ENCODE measurements at places on chromosomes 11 and 22. TPM values are rescaled to one million over a fixed set of nuclear protein-coding genes. Genes with fewer than 3 reads are reported as not detected.

Gene UQCC3
- 7.7 TPM for total RNA-seq

Gene KRTAP5-11
- not detected for total RNA-seq

- no peak for DNase-seq
Measured at GRCh38 chr11:34468209-34468841, 29.6 kb downstream of the CAT start.

DNA sequence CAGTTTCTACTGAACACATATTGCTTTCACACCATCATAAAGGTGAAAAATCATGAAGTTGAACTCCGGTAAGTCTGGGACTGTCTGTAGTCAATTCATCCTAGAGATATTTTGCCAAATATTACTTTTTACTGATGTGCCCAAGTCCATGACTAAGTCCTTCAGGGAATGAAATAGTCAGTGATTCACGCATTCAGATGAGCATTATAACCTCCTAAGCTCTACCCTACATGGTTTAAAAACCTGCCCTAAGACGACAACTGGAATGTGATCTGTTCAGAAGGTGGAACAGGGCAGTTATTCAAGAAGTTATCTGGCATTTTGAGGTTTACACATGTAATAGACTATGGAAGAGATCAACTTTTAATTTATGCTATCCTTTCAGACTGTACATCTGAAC lies 125.6 kb downstream of the TRPC6 start:
- DNase-seq: no peak

Gene OR8D1
- not detected for total RNA-seq

GRCh38 chr11:72079819-72080325 lies 470 bp downstream of the NUMA1 start:
- no peak for DNase-seq

Gene MRGPRX3
- total RNA-seq: not detected

- no peak for DNase-seq
Measured at GRCh38 chr11:1498262-1498661, 11.7 kb upstream of the MOB2 start.

Gene NAV2
- total RNA-seq: 8.8 TPM

Gene KCNK7
- 0.94 TPM for total RNA-seq

- DNase-seq: no peak
Measured at GRCh38 chr11:83542861-83543260, 256.7 kb upstream of the CCDC90B start.

DNA sequence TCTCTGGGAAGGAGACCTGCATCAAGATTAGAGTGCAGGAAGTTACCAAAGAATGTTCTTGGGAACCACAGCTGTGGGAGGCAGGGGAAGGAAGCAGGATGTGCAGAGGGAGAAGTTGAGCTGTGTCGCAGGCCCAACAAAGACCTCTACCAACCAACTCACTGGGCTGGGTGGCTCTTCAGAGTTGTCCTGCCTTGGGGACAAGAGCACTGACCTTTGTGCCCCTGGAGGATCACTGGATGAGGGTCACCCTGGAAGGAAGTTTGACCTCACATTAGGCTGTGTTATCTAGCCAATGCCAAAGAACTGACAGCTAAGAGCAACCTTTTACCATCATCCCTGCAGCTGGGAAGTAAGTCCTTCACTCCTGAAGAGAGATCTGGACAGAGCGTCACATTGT lies 130.6 kb downstream of the RRAS2 start:
- no peak for DNase-seq

GRCh38 chr11:133197425-133197824 lies 334.9 kb downstream of the OPCML start:
- no peak for DNase-seq

- no peak for DNase-seq
Measured at GRCh38 chr11:11078344-11079086, 220.7 kb upstream of the ZBED5 start.

Gene VPREB1
- not detected for total RNA-seq

DNA sequence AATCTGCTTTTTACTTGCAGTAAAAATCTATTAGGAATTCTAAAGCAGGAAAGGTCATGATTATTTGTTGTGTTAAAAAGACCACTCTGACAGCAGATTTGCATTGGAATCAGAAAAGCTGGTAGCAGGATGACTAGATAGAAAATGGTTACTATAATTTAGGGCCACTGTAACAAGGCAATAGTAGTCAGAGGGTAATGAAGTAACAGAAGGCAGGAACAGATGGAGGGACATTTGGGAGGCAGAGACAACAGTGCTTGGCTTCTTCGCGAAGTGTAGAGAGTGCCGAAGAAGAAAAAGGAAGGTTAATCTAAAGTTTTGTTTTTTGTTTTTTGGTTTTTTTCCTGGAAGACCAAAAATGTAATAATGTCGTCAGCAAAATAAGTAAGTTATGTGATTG lies 129.8 kb upstream of the SLC5A12 start:
- DNase-seq: no peak

Gene PDGFD
- 9.8 TPM for total RNA-seq

Gene RFPL2
- total RNA-seq: not detected

Gene CD3D
- 1.6 TPM for total RNA-seq

DNA sequence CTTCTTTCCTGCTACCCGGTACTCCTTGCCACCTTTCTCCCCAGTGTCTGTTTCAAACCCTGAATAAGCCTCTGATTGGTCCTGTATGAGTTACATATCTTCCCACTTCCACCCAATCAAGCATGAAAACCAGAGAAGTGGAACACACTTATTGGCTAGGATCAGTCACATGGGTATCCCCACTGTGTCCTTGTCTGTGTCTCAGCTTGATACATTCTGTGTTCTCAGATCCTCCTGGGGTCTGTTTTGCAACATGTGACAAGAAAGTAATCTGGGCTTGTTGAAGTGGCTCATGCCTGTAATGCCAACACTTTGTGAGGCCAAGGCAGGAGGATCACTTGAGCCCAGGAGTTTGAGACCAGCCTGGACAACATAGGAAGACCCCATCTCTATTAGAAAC lies 23.9 kb downstream of the MCHR1 start:
- DNase-seq: no peak

DNA sequence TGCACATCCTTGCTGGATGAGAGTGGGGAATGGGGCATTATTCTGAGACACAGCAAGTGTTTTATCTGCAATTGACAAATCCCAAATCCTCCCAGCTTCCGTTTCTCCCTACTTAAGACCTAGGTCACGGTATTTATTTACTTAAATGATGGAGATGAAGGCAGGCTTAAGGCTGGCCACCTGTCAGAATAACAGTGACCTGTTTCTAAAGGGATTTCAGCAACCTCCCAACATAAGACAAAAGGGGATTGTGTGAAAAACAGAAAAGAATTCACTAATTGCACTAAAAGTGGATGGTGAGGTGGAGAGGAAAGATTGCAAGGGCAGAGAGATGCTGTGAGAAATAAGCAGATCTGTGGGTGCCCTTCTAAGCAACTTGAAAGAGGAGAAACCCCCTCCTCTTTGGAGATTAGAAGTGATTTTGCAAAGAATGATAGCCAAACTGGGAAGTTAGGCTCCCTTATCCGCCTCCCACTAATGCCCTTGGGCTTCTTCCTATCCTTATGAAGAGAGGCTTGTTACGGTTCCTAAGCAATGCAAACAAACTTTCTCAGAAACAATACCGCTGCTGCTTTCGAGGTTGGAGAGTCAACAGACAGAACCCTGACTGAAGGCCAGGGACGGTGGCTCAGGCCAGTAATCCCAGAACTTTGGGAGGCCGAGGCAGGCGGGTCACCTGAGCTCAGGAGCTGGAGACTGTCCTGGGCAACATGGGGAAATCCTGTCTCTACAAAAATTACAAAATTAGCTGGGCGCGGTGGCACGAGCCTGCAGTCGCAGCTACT lies 84.3 kb downstream of the ARL14EP start:
- peak; percentile 50 for DNase-seq

- no peak for DNase-seq
Measured at GRCh38 chr11:126929179-126930061, 71.2 kb downstream of the KIRREL3 start.

Gene GGTLC3
- total RNA-seq: not detected

DNA sequence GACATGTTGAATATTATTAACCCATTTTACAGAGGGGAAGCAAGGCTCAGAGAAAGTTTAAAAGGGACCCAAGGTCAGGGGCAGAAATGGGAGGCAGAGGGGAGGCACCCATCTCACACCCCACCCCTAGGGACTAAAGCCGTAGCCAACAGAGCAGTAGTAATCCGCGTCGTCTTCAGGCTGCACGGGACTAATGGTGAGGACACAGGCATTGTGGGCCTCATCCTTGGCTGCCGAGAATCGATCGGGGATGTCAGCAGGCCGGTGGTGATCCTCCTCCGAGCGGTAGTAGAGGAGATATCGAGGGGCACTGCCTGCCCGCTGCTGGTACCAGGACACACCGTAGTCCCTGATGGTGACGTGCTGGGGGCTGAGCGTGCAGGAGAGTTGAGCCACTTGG lies 1.5 kb downstream of the VPREB3 start:
- no peak for DNase-seq

GRCh38 chr11:83448686-83449085 lies 162.5 kb upstream of the CCDC90B start:
- no peak for DNase-seq

GRCh38 chr22:17283423-17283822 lies 64.2 kb upstream of the ADA2 start:
- DNase-seq: no peak

GRCh38 chr11:65156926-65157325 lies 13.1 kb upstream of the SPDYC start:
- DNase-seq: no peak

GRCh38 chr11:64245401-64245796 lies 1.3 kb downstream of the PPP1R14B start:
- peak; percentile 69 for DNase-seq

Data from left ventricle myocardium superior (tissue), 1 donor.